ENCODE measurements at places on chromosomes 1 and 21.

- no peak for DNase-seq
Observed at GRCh38 chr1:8092657-8093056, 66.5 kb upstream of the ERRFI1 start.

- no peak for DNase-seq
Observed at GRCh38 chr1:224113545-224113917, 380 bp upstream of the FBXO28 start.

DNA sequence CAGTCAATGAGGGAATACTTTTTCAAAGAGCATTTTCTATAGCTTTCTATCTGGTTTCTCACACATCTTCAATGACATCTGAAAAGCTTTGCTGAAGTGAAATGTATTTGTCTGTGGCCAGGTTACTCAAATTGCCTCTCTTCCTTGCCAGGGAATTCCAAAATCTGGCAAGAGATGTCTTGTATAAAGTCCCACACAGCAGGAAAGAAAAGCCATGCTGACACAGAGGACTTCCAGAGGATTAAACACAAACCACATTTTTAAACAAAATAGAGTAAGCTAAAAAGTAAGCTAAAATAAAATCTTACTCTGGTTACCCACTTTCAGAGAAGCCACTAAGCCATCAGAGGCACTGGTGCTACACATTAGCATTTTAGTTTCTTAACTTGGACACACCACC is 93.1 kb upstream of the BCAR3 start:
- DNase-seq: no peak

GRCh38 chr1:240827786-240828185 is 215.8 kb upstream of the GREM2 start:
- no peak for DNase-seq

- DNase-seq: no peak
Observed at GRCh38 chr1:6105218-6105679, 59.6 kb downstream of the KCNAB2 start.

GRCh38 chr1:108027389-108027788 is 62.4 kb upstream of the VAV3 start:
- no peak for DNase-seq

- no peak for DNase-seq
Observed at GRCh38 chr1:226980122-226980560, 40.0 kb downstream of the COQ8A start.

DNA sequence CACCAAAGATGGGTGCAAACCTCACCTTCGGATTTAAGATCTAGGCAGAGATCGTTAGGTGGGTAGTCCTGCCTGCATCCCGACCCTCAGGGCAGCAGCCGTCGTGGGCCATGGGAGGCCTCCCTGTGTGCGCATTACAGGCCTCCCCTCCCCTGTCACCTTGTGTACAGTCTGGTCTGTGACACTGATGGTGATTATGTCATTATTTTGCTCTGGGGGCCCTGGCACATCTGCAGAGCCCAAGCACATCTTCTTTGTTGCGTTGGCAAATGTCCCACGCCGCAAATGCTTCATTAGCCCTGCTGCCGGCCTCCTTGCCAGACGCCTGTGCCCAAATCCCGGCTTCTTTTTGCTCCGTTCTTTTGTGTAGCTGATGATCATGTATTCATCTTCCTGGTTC is 31.7 kb downstream of the PROX1 start:
- no peak for DNase-seq

- no peak for DNase-seq
Observed at GRCh38 chr1:89553157-89553556, 28.5 kb downstream of the LRRC8B start.

- DNase-seq: no peak
Observed at GRCh38 chr1:114100148-114100547, 53.5 kb downstream of the SYT6 start.

GRCh38 chr1:46021046-46021996 is 111.1 kb downstream of the PIK3R3 start:
- DNase-seq: no peak

- DNase-seq: no peak
Observed at GRCh38 chr1:51525295-51525694, 6.2 kb upstream of the EPS15 start.

DNA sequence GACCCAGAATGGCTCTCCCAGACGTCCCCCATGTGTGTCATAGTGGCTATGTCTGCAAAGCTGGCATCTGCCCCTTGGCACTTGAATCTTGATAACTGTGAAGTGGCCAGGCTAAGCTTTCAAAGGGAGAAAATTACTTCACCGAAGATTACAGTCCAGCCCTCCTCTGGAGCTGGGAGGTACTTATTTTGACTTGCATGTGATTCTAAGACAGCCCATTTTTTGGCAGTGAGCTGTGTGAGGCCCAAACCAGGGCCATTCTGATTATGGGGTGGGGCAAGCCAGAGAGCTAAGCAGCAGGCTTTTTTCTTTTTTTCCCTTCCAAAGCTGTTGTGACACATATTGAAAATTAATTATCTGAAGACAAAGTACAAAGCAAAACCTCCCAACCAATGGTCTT is 42.1 kb upstream of the C8B start:
- no peak for DNase-seq

- DNase-seq: no peak
Observed at GRCh38 chr1:229887043-229887822, 179.8 kb upstream of the GALNT2 start.

- DNase-seq: no peak
Observed at GRCh38 chr21:39625211-39625895, 12.6 kb downstream of the B3GALT5 start.

DNA sequence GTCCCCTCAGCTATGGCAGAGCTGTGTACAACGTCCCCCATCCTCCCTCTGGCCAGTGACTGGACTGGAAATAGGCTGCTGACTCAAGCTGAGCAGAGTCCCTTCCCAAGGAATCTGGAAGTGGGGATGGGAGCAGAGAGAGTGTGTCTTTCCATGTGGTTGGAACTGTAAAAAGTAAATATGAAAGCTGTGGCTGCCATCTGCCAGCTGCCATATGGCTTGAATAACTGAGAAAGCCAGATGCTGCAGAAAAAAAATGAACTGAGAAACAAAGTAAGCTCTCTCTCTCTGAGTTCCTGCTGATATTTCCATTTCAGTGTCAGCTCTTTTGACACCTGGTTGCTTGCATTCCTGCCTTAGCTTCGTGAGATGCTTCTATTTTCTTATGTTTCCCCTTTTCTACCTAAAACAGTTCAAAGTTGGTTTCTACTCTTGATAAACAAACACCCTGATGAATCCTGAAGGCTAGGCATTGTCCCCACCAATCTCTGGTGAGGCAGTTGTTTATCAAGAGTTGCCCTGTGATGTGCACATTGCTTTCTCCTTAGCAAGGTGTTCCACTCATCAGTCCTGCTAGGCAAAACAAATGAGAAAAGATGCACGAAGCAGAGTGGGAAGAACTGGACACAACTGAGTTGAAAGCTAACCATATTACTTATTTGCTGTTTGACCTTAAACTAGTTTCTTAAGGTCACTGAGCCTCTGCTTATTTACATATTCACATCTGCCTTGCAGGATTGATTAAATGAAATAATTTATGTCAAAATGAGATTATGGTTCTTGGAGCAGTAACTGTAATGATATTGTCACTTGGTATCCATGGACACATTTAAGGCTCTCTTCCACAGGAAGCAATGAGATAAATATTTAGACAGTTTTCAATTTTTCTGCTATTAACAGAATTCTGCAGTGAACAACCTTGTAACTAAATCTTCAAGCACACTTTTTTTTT is 16.6 kb upstream of the DR1 start:
- DNase-seq: no peak

DNA sequence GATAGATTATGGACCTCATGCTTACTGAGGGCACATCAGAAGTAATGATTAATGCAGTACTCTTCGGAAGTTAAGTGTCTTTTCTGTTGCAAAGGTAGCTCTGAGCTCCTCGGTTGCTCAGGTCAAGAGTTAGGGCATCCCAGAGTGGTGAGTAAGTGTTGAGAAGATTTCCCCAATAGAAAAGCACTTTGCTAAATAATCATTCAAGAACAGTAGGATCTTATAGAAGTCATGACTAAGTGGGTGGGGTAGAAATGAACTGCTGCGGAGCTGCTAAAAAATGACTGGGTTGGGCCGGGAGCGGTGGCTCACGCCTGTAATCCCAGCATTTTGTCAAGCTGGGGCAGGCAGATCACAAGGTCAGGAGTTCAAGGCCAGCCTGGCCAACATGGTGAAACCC is 648.6 kb upstream of the CAMK1G start:
- DNase-seq: no peak
